ENCODE measurements at places on chromosomes 4 and X.

DNA sequence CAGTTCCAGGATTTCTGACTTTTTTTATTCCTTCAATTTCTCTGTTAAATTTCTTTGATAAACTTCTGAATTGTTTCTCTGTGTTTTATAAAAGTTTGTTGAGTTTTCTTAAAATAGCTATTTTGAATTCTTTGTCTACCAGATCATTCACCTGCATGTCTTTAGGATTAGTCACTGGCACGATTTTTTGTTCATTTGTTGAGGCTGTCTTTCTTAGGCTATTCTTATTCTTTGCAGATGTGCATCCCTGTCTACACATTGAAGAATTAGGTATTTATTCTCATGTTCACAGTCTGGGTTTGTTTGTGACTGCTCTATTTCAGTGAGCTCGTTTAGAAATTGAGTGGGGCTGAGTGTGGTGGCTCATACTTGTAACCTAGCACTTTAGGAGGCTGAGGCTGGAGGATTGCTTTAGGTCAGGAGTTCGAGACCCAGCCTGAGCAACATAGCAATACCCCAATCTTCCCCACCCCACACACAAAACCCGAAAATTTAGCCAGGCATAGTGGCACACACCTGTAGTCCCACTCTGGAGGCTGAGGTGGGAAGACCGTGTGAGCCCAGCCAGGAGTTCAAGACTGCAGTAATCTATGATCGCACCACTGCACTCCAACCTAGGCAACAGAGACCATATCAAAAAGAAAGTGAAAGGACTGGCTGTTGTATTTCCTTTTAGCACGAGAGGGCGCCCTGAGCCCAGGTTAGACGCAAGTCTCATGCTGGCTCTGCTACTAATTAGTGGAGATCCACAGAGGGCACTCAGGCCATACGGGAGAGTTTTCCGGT, 42.0 kb downstream of the F8 start:
- DNase-seq, result peak; percentile 69

- DNase-seq, result no peak
Measured at GRCh38 chr4:70772929-70773555, 51.3 kb downstream of the RUFY3 start.

DNA sequence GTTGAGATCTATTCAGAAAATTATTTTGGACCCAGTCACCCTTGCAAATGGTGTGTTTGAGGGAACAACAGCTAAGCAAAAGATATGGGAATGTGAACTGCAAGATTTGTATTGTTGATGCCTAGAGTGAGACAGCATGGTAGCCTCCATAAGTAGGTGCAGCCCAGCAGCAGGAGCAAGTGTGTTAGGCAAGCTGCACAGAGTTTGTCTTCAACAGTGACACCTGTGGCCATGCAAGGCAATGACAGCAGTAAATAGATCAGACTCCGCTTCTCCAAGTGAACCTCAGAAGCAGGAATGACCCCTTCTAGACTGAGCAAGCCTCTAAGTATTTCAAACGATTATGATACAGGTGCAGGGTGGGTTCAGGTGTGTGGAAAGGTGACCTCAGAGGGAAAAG, 133.4 kb upstream of the MSX1 start:
- DNase-seq, result no peak

DNA sequence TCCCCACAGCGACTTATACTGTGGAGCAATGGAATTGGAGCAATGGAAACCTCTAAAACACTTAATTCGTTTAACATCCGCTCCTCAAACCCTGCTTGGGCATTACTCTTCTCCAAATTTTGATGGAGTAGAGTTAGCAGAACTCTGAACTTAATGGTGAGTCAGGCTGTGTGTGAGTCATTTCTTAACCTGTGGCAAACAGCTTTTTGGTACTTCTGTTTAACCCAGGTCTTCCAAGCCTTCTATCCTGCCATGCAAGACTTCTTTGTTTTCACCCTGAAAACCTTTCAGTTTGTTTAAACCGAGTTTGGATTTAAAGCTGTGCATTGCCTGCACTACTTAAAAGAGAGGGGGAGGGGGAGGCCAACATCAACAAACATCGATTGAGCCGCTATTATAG, 3.6 kb upstream of the AMOT start:
- no peak for DNase-seq

DNA sequence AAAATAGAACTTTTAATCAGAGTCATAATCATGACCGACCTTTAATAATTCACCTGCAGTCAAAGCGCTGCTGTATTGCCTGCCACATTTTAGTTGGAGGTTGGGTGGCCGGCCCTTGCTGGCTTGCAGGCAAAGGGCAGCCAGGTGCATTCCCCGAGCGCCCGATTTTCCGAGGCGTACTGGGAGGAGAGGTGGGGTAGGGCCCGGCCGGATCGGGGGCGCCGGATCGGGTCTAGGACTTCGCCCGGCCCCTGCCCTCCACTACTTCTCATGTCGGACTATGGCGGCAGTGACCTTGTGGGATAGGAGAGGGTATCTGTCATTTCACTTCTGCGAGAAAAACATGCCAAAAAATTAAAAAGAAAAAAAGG, 2.5 kb upstream of the RS1 start:
- no peak for DNase-seq

GRCh38 chr4:102141842-102142241, 203.4 kb downstream of the SLC39A8 start:
- no peak for DNase-seq

DNA sequence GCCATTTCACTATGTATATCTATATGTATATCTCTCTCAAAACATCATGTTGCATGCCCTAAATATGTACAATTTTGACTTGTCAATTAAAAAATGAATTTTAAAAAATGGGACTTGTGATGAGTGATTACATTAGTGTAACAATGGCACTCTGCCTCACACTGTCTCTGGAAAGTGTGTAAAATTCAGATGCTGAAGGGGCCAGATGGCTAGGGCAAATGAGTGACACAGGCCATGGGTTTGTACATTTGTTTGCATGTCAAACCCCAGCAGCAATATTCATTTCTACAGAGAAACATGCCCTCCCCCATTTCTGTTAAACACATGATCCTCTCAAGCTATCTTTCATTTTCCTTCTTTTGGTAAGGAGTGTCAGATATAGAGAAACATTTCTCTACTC, 8.1 kb downstream of the SCARB2 start:
- no peak for DNase-seq

DNA sequence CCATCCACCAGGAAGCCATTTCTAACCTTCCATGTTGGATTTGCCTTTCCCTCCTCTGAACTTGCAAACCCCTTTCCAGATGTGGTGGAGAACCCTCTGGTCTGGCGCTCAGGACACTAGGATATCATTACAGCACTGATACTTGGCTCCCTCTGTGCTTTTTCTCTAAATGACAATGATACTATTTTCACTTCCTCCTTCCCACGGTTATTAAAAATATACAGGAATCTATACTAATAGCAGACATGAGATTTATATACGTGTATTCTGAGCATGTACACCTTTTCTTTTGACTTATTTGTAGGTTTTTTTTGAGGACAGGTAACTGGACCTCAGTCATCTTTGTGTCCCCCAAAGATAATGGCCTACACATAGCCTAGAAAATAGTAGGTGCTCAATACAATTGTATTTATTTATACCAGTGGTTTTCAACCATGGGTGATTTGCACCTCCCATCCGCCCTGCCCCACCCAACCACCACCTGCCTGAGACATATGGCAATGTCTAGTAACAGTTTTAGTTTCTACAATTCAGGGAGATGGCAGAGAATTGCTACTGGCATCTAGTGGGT, 60.4 kb upstream of the PLAC8 start:
- no peak for DNase-seq

GRCh38 chr4:107333518-107333917, 297.4 kb upstream of the DKK2 start:
- DNase-seq, result no peak

- DNase-seq, result no peak
Measured at GRCh38 chr4:94442251-94442650, 9.5 kb upstream of the PDLIM5 start.

DNA sequence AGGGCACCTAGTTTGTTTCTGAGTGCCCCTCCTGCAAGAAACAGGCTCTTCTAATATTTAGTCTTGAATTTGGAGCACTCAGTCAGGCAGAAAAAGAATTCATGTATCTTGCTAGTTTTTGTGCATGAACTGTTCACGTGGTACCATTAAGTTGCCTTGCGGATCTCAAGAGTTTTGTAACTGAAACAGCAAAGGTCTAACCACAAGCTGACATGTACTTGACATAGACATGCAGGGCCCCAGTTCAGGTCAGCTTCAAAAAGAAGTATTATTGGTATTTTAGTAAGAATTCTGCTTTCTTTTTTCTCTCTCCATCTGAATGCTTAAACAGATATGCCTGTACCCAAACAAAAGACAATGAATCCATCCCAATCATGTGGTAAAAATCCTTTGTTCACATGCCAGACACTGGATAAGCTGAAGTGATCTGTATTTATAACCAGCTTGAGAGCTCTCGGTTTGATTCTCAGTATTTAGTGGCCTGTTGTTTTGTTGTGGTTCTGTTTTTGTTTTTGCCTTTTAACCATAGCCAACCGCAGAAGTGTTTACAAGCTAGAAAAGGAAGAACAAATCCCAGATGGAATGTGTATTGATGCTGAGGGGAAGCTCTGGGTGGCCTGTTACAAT, 13.0 kb downstream of the RGN start:
- no peak for DNase-seq

GRCh38 chrX:153667281-153667955, 6.2 kb downstream of the PNCK start:
- DNase-seq, result no peak

DNA sequence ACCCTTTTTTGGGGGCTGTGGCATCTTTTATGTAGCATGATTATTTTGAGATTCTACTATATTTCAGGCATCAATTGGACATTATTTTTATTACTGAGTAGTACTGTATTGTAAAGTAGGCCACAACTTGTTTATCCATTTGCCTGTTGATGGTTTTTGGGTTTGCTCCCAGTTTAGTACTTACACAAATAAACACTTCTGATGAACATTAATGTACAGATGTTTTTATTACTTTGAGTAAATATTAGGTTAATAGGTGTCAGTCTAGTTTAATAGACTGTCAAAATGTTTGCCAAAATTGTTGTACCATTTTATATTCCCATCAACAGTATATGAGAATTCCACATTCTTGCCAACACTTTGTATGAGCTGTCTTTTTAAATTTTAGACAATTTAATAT, 214.9 kb upstream of the MAD2L1 start:
- DNase-seq, result no peak

- DNase-seq, result no peak
Measured at GRCh38 chr4:73675623-73676022, 55.4 kb upstream of the RASSF6 start.

GRCh38 chrX:134632355-134632754, 25.9 kb downstream of the PLAC1 start:
- no peak for DNase-seq

DNA sequence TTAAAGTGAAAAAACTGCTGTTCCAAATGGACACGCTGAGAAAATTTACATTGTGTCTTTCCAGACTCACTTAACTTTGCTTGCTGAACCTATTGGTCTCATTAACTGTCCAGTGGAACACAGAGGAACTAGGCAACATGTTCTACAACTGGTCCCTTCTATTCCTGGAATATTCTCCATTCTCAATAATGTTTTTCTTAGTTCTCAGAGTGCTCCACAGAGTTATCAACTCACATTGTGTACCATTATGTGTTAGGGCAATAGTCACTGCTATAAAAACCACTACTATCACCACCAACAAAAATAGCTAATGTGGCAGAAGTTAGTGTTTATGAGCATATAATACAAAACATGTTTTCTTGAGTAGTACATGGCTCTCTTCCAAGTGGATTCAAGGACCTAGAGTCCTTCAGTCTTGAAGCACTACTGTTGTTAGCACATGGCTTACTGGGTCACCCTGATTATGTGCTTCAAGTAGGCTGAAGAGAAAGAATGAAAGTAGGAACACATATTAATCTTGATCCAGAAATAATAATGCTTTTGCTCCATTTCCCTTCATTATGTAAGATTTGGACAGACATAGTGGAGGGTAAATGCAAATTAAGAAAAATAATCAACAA, 865.3 kb upstream of the HS3ST1 start:
- DNase-seq, result peak; percentile 0

DNA sequence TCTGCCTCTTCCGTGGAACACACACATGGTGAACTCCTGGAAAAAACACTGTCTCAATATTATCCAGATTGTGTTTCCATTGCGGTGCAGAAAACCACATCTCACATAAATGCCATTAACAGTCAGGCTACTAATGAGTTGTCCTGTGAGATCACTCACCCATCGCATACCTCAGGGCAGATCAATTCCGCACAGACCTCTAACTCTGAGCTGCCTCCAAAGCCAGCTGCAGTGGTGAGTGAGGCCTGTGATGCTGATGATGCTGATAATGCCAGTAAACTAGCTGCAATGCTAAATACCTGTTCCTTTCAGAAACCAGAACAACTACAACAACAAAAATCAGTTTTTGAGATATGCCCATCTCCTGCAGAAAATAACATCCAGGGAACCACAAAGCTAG, 87.9 kb downstream of the TET2 start:
- no peak for DNase-seq

- no peak for DNase-seq
Measured at GRCh38 chrX:136742721-136743379, 37.9 kb downstream of the ARHGEF6 start.

- no peak for DNase-seq
Measured at GRCh38 chrX:28651186-28651585, 63.9 kb downstream of the IL1RAPL1 start.

GRCh38 chr4:121656269-121656641, 40.5 kb downstream of the ANXA5 start:
- no peak for DNase-seq

- no peak for DNase-seq
Measured at GRCh38 chr4:156781852-156782251, 189.7 kb downstream of the PDGFC start.

- DNase-seq, result no peak
Measured at GRCh38 chrX:65987811-65988210, 52.1 kb downstream of the VSIG4 start.

DNA sequence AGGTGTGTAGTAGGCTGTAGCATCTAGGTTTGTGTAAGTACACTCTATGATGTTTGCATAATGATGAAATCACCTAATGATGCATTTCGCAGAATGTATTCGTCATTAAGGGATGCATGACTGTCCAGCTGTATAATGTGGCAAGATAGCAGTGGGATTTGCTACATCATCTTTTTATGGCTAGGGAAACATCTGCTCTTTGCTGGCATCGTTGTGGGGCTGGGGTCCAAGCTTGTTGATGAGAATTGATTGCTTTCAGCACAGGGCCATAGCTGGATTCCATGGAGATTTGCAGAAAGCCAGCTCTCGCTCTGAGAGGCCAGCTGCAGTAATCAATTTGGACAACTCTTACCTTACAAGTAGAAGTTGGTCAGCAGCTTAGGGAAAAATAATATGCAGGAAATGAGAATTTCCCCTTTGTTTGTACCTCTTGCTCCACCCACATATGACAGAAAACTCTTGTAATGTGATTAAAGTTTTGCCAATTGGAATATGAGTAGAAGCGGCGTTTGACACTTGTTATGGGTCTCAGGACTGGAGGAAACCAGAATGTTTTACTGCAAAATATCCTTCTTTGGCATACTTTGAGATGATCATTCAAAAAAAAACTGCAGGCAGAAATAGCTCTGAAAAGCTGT, 310.5 kb downstream of the RAPGEF2 start:
- DNase-seq, result no peak

- no peak for DNase-seq
Measured at GRCh38 chrX:119240356-119240755, 4.3 kb downstream of the PGRMC1 start.

Measured in NCI-H2029 (cell line).